ENCODE measurements at places on chromosomes 5 and 9.

DNA sequence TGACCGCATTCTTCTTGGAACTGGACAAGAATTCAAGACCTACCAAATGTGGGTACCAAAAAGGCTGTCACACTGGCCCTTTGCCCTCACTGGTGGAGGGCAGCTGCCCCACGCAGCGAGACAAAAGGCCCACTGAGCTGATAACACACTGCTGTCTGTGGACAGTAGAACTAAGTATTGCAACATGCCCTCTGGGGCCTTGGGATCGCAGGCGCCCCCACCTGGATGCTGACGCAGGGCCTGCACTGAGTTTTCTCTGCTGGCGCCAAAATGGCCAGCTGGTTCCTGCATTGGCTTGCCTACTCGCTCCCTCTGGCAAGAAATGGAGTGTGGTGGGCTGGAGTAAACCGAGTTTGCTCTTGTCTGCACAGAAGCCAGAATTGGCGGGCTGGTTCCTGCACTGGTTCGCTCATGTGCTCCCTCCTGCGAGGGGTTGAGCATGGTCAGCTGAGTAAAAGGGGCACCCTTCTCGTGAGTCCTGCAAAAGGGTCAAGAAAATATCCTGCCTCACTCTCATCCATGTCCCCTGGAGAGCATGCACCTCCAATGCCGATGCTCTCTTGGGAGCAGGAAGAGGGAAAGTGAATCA is 55.7 kb downstream of the NXNL2 start:
- DNase-seq = peak; percentile 18

- DNase-seq = no peak
Measured at GRCh38 chr5:111995701-111996100, 238.7 kb upstream of the NREP start.

GRCh38 chr9:130129432-130130061 is 42.7 kb upstream of the NCS1 start:
- DNase-seq = no peak

DNA sequence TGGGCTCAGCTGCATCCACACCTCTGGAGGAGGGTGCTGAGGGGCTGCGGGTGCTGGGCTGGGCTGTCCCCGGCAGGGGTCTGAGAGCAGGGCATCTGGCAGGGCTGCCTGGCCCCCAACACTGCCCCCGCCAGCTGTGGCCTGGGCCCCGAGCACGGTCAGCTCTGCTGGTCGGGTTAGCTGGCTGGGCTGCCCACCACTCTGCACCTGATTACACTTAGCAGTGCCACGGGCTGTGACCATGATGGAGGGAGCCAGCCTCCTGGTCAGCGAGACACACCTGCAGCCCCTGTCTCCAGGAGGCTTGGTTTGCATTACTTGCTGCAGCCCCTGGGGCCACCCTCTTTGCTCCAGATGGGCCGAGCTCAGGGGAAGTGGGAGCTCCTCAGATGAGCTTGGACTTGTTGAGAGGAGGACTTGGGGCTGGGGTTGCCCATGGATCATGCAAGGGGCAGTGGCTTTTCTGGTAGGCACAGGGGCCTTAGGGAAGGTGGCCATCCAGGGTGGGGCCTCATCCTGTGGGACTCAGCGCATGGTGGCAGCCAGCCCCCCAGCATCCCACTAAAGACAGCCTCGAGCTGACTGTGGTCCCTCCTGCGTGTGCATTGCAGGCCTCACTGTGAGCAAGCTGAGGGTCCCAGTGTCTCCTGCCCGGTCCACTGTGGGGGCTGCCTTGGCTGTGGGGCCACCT is 132.0 kb upstream of the FAM120A start:
- no peak for DNase-seq

DNA sequence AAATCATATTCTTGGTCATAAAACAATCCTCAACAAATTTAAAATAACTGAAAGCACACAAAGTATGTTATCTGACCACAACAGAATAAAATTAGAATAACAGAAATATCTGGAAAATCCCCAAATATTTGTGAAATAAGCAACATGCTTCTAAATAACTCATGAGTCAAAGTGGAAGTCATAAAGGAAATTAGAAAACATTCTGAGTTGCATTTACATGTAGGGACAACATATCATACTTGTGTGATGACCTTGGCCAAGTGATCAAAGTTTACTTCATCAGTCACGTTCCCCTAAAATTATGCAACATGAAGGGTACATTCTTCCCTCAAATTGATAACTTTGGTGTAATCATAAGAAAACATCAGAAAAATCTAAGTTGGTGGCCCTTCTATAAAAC is 64.7 kb downstream of the CSF2 start:
- no peak for DNase-seq

DNA sequence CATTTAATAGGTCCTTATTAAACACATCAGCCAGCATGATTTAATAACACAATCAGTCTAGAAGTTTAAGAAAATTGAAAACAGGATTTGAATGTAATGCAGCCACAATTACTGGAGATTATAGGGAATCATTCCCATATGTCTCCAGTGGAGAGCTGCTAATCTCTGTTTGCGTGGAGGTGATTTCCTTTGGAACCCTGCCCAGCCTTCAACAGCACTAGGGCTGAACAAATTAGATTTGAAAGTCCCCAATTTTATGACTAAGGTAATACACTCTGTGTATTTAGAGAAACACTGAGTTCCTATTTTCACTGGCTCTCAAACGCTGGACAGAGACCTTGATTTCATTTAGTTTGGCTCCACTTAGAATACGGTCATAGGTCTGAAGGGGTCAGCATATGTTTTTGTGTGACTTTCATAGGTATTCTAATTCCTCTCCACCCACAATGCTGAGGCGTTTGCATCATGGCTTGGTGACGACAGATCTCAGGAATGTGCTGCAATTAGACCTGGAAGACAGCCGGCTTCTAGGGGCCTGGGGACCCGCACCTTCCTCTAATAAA is 508.3 kb downstream of the EBF1 start:
- peak; percentile 62 for DNase-seq

Measured in neural progenitor cell (in vitro differentiated cells).